ENCODE measurements at places on chromosomes 2 and 18. TPM values are rescaled to one million over a fixed set of nuclear protein-coding genes. Genes with fewer than 3 reads are reported as not detected.

SERPINB10 gene
- total RNA-seq: not detected

METAP1D gene
- total RNA-seq: 4.0 TPM

CCDC68 gene
- total RNA-seq: 7.4 TPM

RPRM gene
- not detected for total RNA-seq

ADAM23 gene
- 7.8 TPM for total RNA-seq

CYP27A1 gene
- total RNA-seq: 10.5 TPM

TRAK2 gene
- total RNA-seq: 74.7 TPM

NRP2 gene
- 11.2 TPM for total RNA-seq

NCKAP5 gene
- 1.7 TPM for total RNA-seq

KRTCAP3 gene
- total RNA-seq: not detected

ATG4B gene
- total RNA-seq: 52.0 TPM

RAX gene
- total RNA-seq: not detected

SCYGR4 gene
- total RNA-seq: not detected

CFAP65 gene
- total RNA-seq: not detected

ERICH2 gene
- not detected for total RNA-seq

VWA3B gene
- total RNA-seq: not detected

GALNT13 gene
- 0.45 TPM for total RNA-seq

TMSB10 gene
- 3,849 TPM for total RNA-seq

CCBE1 gene
- total RNA-seq: 16.2 TPM

SIX3 gene
- not detected for total RNA-seq

UGT1A7 gene
- not detected for total RNA-seq

BIRC6 gene
- 102 TPM for total RNA-seq

LAMA1 gene
- total RNA-seq: 30.1 TPM

MSTN gene
- 0.08 TPM for total RNA-seq

CFAP53 gene
- total RNA-seq: 0.57 TPM

C2orf81 gene
- total RNA-seq: 1.9 TPM

LRRTM1 gene
- total RNA-seq: not detected

CGREF1 gene
- total RNA-seq: 9.3 TPM

HOXD9 gene
- not detected for total RNA-seq

CMPK2 gene
- 11.0 TPM for total RNA-seq

Data from fibroblast of the aortic adventitia (primary cell).